Kidney (tissue), 22 donors: ENCODE measurements at places on chromosomes 5 and 9. TPM values are rescaled to one million over a fixed set of nuclear protein-coding genes. Genes with fewer than 3 reads are reported as not detected.
A peak's percentile ranks its signal among the peaks of the same experiment; 100 is the strongest.

- DNase-seq = peak; percentile 98
Observed at GRCh38 chr9:86854898-86855523, 92.3 kb downstream of the GAS1 start.

DNA sequence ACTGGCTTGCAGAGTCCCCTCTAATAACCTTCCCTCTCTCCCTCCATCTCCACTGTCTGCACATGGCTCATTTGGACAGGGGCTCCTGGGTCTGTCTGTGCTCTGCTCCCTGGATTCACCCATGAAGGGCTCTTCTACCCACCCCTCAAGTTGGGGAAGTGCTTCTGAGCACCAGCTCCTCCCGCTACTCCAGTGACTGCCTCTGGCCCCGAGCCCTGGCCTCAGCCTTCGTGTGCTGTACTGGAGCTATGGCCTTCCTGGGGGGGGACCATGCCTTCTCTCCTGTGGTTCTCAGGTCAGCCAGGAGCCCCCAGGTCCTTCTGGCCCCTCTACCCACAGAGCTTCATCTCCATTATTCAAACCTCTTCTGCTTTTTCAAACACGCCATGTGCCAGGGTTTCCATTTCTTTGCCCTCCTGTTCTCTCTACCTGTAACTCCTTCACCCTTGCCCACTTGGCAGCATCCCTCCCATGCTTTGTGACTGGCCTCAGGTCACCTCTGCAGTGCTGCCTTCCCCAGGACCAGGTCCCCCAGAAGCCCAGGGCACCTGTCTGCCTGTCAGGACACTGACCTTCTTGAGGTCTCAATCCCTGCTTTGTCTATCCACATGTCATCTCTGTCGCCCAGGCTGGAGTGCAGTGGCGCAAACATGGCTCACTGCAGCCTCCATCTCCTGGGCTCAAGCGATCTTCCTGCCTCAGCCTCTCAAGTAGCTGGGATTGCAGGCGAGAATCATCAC, 9.5 kb downstream of the SH3PXD2B start:
- DNase-seq = no peak

Gene ACTL7B
- not detected for polyA plus RNA-seq

GRCh38 chr5:150486402-150487198, 21.3 kb upstream of the NDST1 start:
- DNase-seq = peak; percentile 92

DNA sequence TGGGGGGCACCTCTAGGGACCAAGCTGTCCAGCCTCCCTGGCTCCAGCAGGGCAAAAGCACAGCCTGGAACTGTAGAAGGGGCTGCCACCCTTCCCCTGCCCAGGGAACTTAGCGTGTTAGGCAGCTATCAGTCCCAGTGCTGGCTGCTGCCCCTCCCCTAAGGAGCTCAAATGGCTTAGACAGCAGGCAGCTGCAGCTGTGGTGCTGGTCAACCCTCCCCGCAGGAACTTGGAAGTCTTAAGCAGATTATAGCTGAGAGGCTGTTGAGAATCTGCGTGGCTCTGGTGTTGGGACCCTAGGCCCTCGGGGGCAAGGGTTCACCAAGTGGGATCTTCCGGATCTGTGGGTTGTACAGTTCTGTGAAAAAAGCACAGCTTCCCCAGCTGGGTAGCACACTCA, 536.5 kb upstream of the CDH10 start:
- no peak for DNase-seq

- no peak for DNase-seq
Observed at GRCh38 chr5:126280846-126281245, 142.4 kb upstream of the GRAMD2B start.

Gene NUTM2F
- not detected for polyA plus RNA-seq

DNA sequence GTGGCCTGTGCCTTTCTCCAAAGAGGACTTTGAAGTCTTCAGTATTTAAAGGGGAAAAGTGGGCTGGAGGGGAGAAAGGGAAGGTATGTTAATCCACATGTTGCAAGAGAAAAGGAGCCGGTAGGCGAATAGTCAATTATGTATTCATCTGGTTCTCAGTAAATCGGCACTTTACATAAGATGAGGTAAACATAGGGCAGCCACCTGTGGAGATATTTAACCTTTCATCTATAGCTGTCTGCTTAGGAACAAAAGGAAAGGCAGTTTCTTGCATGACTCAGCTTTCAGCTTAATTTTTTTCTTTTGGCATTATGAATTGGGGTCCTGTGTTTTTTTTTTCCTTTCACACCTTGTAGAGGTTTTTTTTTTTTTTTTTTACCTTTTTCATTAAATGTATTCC, 42.2 kb downstream of the FGD3 start:
- DNase-seq = no peak

Gene MAN2A1
- 12.7 TPM for polyA plus RNA-seq

- no peak for DNase-seq
Observed at GRCh38 chr9:14524873-14525515, 168.2 kb downstream of the ZDHHC21 start.

Gene IQGAP2
- 35.8 TPM for polyA plus RNA-seq
